Activated gamma-delta T cell treated with anti-CD3 and anti-CD28 coated beads, Interleukin-2, amount 50 U/mL, for 16 hours (primary cell): ENCODE measurements at places on chromosomes 16 and 17.
A peak's percentile ranks its signal among the peaks of the same experiment; 100 is the strongest.

DNA sequence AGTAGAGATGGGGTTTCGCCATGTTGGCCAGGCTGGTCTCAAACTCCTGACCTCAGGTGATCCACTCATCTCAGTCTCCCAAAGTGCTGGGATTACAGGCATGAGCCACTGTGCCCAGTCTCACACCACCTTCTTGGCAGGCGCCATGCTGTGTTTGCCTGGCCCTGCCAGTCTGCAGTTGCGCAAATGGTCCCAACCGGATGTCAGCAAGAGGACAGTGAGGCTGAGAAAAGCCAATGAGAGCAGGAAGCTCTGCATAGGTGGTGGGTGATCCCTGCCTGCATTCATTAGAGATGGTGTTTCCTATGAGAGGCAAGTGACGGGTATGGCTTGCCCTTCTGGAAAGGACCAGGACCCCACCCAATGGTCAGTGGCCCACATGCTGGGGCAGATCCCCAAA lies 59.3 kb downstream of the PECAM1 start:
- DNase-seq, result no peak

DNA sequence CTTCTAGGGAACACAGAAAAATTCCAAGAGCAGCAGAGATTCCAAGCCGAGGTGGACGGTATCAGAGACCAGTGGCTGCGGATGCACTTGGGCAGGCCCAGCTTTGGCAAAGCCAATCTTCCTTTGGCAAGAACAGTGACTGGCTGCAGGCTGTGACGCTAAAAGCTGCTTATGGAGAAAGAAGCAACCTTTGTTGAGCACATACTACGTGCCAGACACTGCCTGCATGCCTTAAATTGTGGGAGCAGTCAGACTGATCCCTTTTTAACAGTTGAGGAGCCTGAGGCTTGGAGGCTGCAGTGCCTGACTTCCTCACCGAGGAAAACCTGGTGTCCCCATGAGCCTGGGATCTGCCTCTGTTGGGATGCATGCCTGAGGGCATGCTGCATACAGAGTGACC lies 69.0 kb upstream of the AMZ2 start:
- DNase-seq, result no peak

DNA sequence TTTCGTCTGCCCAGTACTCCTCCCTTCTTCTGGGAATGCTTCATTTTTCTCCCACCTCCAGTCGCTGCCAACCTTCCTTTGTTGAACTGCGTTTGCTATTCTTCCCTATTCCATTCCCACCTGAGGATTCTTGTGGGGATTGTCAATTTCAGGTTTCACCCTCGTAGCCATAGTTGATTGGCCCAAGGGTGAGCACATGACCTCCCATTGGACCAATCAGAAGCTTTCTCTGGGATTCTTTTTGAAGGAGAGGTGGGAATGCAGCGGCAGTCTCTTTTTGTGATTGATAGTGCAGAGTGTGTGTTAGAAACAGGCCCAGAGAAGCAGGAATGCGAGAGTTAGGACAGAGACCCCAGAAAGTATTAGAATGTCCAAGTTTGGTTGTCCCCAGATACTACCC lies 49.1 kb upstream of the GPRC5B start:
- DNase-seq, result no peak

GRCh38 chr17:19344311-19345066 lies 18.0 kb downstream of the B9D1 start:
- no peak for DNase-seq

DNA sequence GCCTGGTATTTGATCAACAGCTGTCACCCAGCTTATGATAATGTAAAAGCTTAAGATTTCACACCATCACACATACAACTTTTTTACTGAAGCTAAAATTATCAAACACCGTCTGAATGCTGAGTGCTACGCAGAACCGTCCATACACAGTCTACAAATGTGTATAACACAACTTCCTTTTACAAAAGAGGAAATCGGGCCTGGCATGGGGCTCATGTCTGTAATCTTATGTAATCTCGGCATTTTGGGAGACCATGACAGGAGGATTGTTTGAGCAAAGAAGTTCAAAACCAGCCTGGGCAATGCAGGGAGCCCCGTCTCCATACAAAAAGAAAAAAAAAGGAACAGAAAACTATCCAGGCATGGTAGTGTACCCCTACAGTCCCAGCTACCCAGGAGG lies 19.6 kb upstream of the QRICH2 start:
- no peak for DNase-seq

DNA sequence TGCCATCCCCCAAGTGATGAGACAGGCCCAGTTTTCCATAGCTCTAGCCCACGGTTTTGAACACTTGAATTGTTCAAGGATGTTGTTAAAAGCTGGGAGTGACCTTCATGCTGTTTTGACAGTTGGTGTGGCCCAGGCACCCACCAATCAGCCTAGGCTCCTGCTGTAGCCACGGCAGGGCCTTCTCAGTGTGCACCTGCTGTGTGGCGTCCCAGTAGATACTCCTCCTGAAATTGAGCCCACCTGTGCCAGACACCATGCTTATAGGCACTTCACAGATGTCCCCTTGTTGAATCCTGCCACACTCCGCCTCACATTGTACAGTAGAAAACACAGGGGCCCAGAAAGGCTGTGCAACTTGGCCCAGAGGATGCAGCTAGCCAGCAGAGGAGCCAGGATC lies 86.4 kb downstream of the SOCS1 start:
- DNase-seq, result no peak

DNA sequence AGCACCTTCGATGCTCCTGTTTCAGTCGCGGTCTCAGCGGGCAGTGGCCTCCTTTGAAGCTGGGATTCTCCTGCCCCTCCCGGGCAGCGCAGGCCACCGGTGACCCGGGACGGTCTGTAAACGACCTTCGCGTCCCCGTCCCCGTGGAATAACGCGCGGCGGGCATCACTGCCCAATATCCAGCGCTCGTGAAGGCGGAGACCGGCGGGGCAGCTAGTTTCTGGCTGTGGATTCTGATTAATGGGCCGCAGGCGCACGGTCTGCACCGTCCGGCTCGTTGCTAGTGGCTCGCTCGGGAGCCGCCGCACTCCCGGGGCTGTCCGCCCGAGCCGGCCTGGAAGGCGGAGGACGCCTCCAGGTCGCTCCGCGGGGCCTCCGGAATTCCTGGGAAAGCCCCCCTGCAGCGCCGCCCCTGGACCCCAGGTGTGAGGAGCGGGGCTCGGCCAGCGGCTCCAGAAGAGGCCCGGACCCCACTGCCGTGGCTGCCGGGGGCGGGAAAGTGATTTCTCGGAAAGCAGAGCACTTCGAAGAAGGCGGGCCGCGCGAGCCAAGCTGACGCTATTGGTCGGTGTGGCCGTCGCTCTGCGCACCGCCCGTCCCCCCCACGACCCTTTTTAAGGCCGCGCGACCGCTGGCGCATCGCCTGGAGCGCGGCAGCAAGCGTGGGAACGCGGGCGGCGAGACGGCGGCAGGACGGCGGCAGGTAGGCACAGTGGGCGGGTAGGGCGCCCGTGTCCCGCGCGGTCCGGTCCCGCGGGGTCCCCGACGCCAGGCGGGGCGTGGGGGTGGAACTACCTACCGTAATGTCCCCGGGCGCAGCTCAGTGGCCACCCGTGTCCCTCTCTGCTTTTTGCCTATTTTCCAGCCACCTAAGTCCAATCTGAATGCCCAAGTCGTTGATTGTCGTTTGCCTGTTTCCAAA lies at the start of gene IRF8:
IRF8 (plus strand) TSS at position 642 of the 922 bp plus-strand sequence. CDS start 3,854 bp downstream, outside the sequence.
- DNase-seq, result peak; percentile 62

DNA sequence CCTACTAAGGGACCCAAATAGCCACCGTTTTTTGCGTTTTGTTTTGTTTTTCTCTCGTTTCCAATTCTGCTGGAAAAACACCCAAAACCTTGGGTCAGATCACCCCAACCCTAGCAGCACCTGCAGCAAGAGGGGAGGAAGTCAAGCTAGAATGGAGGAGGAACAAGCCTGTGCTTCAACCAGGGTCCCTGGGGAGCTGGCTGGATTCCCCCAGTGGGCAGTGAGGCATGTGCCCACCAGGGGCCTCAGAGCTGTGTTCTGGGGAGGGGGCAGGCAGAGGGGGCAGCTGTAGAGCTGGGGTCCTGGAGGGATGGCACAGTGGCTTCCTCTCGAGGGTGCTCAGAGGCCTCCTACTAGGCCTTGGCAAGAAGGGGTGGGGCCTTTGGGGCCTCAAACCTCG lies 6.5 kb downstream of the CD79B start:
- no peak for DNase-seq

DNA sequence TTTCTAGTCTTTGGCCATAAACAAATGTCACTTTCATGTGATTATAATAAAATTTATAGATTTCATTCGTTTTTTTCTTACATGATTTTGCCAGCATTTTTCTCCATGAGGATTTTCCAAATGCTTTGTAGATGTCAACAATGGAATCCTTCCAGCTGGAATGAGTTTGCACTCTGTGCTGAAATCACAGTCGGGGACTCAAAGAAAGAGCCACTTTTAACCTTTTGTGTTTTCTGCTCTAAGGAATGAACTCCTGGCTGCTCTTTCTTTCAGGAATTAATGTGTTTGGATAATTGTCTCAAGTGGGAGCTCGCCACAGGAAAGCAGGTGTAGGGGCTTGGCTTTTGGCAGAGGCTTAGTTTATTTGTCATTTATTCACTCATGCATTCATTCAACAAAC lies 372.3 kb upstream of the SALL1 start:
- no peak for DNase-seq

GRCh38 chr17:3557768-3558583 lies at the start of gene TRPV3:
TRPV3 (minus strand) TSS chr17:3557812; CDS start chr17:3554850, 2,962 bp downstream.
- peak; percentile 11 for DNase-seq
